ENCODE measurements at places on chromosomes 4 and X.

- no peak for DNase-seq
Observed at GRCh38 chrX:153764786-153765137, 713 bp downstream of the PLXNB3 start.

- no peak for DNase-seq
Observed at GRCh38 chr4:102696758-102697157, 64.0 kb downstream of the MANBA start.

DNA sequence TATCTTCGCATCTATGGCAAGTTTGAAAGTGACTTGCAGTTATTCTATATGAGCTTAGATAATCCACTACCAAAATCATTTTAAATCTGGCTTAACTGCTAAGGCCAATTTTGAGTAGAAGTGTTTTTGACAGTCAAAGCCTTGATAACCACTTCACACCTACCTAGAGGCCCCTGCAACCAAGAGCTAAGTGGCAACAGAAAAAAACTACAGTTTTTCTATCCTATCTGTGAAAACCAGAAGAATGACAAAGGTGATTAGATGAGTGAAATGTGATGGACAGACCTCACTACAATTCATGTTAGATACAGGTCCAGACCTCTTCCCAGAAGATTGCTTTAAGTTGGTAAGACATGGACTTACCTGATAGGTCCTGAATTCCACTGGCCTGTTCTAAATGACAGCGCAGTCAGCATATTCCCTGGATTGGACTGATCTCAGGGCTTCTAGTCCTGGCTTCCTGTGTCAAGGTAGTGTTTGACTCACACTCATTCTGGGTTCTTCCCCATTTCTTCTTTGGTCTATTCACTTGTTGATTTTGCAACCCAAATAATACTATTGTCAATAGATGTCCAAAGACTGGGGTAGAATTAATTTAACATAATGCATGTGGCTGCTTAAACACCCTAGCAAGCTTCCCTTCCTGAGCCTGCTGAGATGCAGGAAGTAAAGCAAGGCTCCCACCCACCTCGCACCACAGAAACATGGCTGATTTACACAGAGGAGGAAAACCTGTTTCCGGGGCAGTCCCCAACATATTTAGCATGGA lies 65.1 kb downstream of the PPP3CA start:
- DNase-seq: no peak

GRCh38 chr4:48570646-48571220 lies 80.7 kb downstream of the ZAR1 start:
- no peak for DNase-seq

GRCh38 chrX:10931976-10932375 lies 179.2 kb upstream of the HCCS start:
- no peak for DNase-seq

DNA sequence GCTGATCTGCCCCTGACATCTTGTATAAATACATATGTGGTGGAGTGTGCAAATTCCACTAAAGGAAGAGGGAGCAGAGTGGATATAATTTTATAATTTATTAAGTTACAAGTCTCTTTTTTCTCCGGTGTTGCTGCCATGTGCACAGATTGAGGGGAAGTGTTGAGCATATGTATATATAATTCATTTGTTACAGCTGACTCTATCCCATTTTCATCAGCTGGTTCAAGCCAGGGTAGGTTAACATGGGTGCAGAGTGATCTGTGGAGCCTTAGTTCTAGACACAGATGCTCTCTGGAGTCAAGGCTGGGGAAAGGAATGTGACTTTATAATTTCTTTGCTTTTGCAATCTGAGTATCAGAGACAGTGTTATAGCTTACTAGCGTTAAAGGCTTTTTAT lies 103.5 kb downstream of the WWC2 start:
- no peak for DNase-seq

DNA sequence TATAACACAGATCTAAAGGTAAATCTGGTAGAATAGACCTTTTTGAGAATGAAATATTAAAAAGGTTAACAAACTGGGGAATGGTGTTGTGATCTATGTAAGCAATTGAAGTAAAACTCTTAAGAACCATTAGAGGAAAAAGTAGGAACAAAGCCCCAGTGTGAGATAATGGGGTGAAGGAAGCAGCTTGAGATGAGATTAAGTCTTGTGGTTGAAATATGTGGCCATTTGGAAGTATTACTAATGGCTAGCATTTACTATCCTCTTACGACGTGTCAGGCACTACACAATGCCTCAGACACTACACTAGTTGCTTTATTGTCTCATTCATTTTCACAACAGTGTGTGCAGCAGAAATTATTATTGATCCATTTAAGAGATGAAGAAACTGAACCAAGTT lies 25.9 kb upstream of the NDNF start:
- DNase-seq: no peak

DNA sequence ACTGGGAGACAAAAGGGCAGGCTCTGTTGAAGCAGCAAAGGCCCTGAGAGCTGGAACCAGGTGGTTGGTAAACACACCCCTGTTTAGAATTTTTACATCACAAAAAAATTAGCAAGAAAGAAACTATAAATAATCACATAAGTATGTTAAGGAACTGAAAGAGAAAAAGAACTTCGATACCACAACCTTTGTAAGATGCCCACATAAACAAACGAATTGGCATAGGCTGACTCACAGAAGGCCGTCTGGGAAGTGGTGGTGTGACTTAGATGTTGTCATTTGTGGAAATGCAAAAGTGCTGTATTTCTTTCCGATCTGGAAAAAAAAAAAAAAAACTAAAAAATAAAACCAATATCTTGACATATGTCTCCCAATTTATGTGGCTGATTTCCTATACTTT lies 235.1 kb downstream of the USP46 start:
- DNase-seq: no peak

GRCh38 chr4:159169404-159170302 lies 66.8 kb downstream of the RAPGEF2 start:
- DNase-seq: no peak

DNA sequence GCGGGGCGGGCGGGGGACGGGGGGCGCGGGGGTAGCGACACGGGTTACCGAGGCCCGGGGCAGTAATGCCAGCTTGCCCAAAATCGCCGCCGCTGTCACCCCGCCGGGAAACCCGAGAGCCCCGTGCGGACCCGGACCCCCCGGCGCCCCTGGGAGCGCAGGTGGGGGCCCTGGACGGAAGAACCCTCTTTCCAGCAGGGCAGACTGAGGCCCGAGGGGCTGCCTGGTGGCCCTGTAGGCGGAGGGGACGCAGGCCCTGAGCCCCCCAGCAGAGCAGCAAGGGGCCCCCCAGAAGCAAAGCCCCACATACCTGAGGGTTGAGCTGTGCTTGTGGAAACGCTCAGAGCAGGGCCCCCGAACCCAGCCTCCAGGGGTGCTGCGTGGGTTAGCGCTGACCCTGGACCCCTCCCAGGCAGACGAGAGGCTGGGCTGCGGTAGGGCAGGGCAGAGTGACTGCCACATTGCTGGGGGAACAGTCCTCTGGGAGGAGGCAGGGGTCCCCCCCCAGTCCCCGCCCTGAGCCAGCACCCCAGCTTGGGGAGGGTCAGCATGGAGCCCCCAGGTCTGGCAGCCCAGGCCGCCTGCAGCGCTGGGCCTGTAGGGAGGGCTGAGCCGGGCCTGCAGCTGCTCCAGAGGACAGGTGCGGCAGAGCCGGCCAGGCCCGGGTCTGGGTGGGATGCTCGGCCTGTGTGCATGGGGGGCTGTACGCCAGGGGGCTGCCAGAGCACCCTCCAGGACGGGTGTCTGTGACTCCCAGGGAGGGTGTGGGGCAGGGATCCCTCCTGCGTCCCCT lies 646 bp downstream of the DOK7 start:
- peak; percentile 44 for DNase-seq

GRCh38 chrX:133746593-133746992 lies 238.8 kb downstream of the GPC3 start:
- DNase-seq: no peak

- no peak for DNase-seq
Observed at GRCh38 chrX:95612350-95612749, 1072.3 kb upstream of the DIAPH2 start.

- no peak for DNase-seq
Observed at GRCh38 chr4:93320356-93320755, 508.2 kb upstream of the ATOH1 start.

- DNase-seq: no peak
Observed at GRCh38 chr4:145498430-145498829, 16.8 kb downstream of the SMAD1 start.

- DNase-seq: no peak
Observed at GRCh38 chrX:2732076-2732475, 19.8 kb upstream of the XG start.

DNA sequence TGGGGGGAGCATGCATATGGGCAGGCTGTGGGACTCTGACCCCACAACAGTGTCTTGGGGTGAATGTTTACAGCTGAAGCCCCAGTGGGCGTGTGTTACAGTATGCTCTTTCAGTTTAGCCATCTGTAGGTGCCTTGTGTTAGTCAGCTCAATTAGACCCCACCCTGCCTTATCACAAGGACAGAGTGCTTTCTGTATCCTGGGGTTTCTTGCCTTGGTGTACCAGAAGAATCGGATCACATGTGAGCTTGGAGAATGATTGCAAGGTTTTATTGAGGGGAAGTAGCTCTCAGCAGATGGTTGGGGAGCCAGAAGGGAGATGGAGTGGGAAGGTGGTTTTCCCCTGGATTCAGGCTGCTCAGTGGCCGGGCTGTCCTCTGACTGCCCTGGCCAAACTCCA lies 27.3 kb downstream of the SH3BGRL start:
- no peak for DNase-seq

- no peak for DNase-seq
Observed at GRCh38 chrX:4129626-4130025, 416.2 kb upstream of the PRKX start.

GRCh38 chrX:135410861-135411627 lies 10.7 kb upstream of the SMIM10L2A start:
- no peak for DNase-seq

- DNase-seq: no peak
Observed at GRCh38 chr4:153067376-153067775, 131.3 kb downstream of the FHDC1 start.

DNA sequence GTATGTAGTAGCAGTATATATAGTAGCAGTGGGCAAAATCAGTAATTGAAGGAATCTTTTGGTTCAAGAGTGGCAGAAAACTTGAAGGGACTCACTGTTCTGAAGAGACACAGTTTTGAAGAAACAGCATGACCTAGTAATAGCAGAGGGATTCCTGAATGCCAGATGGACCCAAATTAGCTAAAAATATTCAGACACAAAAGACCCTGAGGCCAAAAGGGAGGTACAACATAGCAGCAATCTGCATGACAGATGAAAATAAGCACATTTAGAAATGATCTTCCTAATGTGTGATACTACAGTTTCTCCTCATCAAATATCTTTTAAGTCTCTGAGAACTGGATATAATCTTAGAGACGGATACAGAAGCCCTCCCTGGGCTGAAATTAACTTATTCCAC lies 536.6 kb downstream of the PPARGC1A start:
- no peak for DNase-seq

GRCh38 chr4:93103042-93103441 lies 725.5 kb upstream of the ATOH1 start:
- no peak for DNase-seq

DNA sequence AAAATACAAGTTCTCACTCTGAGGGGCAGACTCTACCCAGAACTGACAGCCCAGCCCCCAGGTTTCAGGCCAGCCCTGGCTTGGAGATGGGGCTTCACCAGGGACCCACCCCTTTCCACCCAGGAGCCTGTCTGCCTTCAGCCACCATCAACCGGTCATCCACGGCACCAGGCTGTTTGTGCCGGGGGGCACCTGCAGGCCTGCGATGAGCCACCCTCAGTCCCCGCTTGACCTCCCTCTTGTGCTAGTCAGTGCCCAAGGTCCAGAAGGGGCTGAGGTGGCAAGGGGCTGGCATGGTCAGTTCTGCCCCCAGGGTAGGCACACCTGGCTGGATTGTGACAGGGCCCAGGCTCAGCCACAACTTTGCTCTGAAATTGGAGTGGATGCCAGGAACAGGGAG lies 82.1 kb downstream of the ADRA2C start:
- DNase-seq: no peak

GRCh38 chrX:103607364-103608305 lies at the start of gene TCEAL3:
Gene TCEAL3, plus strand, starts transcription at chrX:103607963. Its CDS starts 1,102 bp downstream, at chrX:103609065.
- DNase-seq: peak; percentile 79

DNA sequence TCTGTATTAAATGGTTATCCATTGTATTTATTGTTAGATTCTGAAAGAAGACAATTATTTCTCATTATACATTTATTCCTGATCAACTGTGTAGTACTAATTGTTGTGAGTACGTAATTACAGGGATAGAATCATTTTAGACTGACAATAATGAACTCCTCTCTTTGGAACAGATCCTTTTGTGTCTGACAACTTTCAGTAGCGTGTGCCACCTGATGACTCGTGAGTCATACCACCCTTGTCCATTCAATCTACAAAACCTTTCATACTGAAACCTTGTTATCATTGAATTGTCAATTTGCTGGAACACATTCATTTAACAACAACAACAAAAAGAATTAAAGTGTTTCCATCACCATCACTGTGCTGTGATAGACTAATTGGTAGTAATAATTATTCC lies 602.7 kb upstream of the PCDH7 start:
- DNase-seq: no peak

- DNase-seq: no peak
Observed at GRCh38 chrX:53324803-53325202, 43.4 kb upstream of the IQSEC2 start.

GRCh38 chr4:5730993-5731990 lies 20.3 kb downstream of the EVC start:
- DNase-seq: no peak

- DNase-seq: no peak
Observed at GRCh38 chrX:154012336-154012991, 7.2 kb downstream of the IRAK1 start.

- no peak for DNase-seq
Observed at GRCh38 chr4:142230991-142231390, 594.6 kb downstream of the IL15 start.

GRCh38 chrX:81120258-81120935 lies 81.3 kb downstream of the HMGN5 start:
- DNase-seq: no peak

DNA sequence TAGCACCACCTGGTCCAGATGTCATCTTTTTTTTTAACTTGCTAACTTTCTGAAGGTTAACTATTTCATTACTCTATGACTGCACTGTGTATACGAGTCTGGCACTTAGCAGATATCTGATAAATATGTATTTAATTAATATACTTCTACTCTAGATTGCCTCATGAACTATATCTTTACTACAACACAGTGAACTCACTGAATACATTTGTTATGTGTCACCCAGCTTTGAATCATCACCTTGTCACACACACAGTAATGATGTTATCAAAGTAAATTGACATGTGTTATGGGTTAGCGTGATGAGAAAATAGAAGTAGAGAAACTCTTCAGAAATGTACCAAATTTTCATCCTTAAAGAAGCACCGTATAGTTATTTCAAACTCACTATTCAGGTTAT lies 419.3 kb upstream of the ADGRL3 start:
- DNase-seq: no peak

DNA sequence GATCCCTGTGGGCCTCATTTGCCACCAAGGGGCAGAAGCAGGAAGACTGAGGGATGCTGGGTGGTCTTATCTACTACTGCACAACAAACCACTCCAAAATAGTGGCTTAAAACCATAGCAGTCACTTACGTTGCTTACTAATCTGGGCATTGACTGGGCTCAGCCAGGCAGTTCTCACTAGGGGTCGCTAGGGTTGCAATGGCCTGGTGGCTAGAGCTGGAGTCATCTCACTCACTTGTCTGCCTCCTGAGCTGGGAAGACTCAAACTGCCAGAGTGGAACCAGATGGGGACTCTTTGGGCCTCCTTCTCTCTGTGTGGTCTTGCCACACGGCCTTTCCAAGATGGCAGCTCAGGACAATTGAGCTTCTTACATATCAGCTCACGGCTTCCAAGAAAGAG lies 216.3 kb upstream of the BCOR start:
- DNase-seq: no peak

GRCh38 chrX:10986616-10987015 lies 124.5 kb upstream of the HCCS start:
- DNase-seq: no peak
